ENCODE measurements at places on chromosomes 4 and X.

GRCh38 chr4:113701169-113701568 lies 60.4 kb downstream of the CAMK2D start:
- no peak for DNase-seq

DNA sequence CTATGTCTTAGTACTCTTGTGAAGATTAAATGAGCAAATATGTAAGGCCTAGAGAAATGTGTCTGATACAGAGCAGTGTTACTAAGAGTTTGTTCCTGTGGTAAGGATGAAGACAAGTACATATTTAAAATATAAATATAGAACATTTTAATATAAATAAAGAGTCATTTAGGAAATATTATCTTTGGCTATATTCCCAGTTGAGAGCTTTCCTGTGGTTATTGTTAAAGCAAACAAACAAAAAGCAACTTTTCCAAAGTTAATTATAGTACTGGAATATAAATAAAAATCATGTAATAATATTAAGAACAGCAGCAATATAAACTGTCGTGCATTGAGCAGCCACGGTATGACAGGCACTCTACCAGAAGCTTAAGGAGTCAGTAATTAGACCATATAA lies 472.5 kb downstream of the INPP4B start:
- DNase-seq, result no peak

GRCh38 chrX:112731793-112732192 lies 52.1 kb upstream of the LHFPL1 start:
- DNase-seq, result no peak

DNA sequence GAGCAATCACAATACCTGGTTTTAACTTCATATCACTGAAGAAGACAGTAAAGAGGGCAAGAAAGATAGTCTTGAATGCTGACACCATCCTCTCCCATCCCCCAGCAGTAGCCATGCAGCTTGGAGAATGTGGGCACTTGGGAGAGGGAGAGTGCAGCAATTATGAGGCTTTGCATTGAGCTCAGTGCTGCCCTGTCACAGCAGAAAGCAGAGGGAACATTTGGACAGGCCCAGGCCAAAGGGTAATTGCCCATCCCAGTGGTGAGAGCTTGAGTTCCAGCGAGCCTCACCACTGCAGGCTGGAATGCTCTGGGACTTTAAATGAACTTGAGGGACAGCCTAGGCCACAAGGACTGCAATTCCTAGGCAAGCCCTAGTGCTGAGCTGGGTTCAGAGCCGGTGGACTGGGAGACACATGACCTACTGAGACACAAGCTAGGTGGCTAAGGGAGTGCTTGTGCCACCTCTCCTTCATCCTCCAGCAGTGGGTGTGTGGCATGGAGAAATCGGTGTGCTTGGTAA lies 36.3 kb downstream of the CORIN start:
- no peak for DNase-seq
